Right lung (tissue), 10 donors: ENCODE measurements at places on chromosomes 1 and 21.

GRCh38 chr1:155809088-155809487 lies 47.9 kb downstream of the GON4L start:
- no peak for DNase-seq

DNA sequence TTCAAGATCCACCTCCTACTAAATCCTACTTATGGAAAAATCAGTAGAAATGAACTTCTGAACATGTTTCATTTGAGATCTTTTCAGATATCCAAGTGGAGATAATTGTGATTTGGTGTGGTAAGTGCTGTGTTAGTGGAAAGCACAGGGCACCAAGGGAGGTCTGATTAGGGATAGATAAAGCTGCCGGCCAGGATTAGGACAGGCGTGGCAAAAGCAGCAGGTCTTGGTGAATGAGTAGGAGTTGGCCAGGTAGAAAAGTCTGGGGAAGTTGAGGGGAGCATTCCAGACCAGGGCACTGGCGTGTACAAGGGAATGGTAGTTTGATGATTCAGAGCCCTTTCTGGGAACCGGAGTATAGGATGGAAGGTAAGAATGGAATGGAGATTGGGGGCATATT lies 47.8 kb downstream of the AZIN2 start:
- DNase-seq: no peak

DNA sequence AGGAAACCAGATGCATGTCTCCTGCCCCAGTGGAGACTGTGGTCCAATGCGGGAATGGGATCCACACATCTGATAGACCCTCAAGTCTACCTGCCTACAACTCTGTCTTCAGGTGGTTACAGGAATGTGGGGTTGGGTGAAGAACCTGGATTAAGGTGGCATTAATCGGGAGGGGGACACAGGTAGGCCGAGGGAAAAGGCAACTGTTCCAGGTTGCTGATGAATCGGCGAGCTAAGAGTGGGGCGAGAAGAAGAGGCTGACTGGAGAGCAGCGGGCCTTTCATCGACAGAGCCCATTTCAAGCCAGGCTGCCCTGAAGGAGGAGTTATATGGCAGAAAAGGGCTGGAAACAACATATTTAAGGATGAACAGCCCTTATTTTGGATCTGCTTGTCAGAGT lies 836 bp downstream of the CD2 start:
- no peak for DNase-seq

- DNase-seq: peak; percentile 9
These were observed 37.9 kb downstream of the FABP3 start for GRCh38 chr1:31335007-31335406.

GRCh38 chr1:54465351-54465811 lies 59.2 kb upstream of the SSBP3 start:
- peak; percentile 63 for DNase-seq

DNA sequence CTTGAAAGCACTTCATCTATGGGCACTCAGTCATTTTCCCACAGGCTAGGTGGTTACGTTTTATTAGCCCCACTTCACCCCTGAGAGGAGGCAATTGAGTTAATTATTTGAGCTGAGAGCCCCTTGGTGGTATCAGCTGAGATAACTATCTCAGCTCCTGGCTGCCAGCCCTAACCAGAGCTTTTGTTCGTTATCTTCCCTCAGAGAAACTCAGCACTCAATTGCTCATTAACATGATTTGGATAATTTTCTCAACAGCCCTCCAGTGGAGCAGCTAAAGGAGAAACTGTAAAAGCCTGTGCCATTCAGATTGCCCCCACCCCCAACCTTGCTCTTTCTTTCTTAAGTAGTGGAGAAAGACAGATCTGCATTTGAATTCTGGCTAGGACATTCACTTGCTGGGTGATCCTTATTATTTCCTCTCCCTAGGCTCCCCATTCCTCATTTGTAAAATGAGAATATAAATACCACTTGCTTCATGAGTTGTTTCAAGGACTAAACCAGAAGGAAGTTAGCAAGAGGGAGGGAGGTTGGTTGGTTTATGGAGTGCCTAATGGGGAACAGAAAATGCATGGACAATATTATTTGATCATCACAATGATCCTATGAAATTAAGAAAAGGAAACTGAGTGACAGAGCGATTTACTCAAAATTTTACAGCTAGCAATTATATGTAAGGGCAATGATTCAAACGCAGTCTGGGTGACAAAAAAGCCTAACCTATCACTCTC lies 218.7 kb upstream of the FGGY start:
- DNase-seq: peak; percentile 57

- DNase-seq: no peak
These were observed 12.5 kb downstream of the MACO1 start for GRCh38 chr1:25443030-25443699.

DNA sequence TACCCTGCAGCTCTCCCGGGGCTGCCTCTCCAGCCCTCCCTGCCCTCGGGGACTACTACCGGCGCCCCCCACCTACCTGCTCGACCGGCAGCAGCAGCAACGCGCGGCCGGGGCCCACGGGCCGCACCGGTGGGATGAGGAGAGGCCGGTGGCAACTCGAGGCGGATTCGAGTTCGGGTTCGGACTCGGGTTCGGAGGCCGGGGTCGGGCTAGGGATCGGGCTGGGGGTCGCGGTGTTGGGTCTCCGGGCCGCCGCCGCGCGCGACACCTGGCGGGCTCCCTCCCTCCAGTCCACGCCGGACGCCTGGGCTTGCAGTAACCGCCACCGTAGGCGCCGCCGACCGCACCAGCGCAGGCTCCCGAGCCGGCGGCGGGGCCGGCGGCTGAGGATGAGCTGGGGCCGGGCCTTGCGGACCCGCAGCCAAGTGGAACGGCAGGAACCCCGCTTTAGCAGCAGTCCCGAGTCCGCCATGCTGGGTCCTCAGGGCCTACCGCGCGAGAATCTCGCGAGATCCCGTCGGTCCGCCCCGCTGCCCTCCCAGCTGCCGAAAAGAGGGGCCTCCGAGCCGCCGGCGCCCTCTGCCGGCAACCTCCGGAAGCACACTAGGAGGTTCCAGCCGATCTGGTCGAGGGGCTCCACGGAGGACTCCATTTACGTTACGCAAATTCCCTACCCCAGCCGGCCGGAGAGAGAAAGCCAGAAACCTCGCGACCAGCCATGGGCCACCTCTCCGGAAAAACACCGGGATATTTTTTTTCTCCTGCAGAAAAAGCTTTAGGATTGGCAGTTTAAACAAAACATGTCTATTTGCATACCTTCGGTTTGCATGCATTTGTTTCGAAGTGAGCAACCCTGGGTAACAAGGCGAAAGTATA lies at the start of gene NOL9:
Gene NOL9 (minus strand): TSS at position 483 of the 876 bp plus-strand sequence. CDS start 11 bp downstream, at position 472.
- peak; percentile 94 for DNase-seq

DNA sequence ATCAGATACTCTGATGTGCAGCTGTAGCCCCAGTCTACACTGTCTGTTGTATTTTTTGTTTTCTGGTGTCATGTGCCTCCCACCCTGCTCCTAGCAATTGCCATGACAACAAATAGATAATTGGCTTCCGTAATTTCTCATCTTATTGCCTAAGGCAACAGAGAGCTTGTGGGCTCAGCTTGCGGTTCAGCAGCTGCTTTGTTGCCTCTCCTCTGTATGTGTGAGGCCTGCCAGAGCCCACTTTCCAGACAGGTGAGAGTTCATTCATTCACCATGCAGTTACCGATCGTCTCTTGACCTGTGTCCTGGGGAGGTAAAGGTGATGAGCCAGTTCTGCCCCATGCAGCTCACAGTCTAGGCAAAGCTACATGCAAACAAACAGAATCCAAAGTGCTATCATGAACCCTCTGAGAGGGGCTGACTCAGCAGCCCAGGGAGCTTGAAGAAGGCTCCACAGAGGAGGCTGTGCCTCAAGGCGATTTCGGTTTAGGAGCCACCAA lies 11.9 kb downstream of the LGALS8 start:
- no peak for DNase-seq
